Astrocyte of the cerebellum (primary cell): ENCODE measurements at places on chromosomes 7 and 10.

GRCh38 chr10:131994435-131994834 lies 12.7 kb upstream of the BNIP3 start:
- no peak for DNase-seq

- DNase-seq, result no peak
Measured at GRCh38 chr7:21326241-21326640, 101.6 kb upstream of the SP4 start.

GRCh38 chr7:141671705-141672496 lies 30.1 kb downstream of the DENND11 start:
- no peak for DNase-seq

DNA sequence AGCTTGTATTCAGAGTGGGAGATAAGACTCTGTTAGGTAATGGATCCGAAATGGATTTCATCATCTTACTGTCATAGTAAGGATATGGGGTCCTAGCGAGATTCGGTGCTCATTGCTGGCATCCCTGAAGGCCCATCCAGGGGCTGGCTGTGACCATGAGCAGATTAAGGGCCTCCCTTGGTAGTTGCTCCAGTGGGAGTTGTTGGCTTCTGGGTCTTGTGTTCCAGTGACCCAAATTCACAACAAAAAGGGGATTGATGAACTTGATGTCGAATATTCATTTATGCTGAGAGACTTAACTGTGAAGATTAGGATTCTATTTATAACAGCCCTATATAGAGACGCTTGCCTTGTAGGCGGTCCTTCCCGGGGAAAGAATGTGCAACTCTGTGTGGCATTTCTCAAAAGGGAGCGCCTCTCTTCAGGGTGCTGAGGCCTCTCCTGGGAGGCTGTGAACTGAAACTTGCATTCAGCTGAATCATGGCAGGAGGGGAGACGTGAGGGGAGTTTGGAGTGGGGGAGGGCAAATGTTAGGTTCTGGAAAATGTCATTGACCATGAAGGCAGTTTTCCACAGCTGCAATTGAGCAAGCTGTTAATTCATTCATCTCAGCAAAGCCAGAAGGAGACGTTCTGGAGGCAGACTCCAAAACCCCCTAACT lies 233.1 kb upstream of the FZD8 start:
- DNase-seq, result no peak

- DNase-seq, result no peak
Measured at GRCh38 chr7:3569643-3570042, 268.6 kb downstream of the SDK1 start.

GRCh38 chr7:17031906-17032551 lies 150.2 kb upstream of the AGR3 start:
- no peak for DNase-seq

DNA sequence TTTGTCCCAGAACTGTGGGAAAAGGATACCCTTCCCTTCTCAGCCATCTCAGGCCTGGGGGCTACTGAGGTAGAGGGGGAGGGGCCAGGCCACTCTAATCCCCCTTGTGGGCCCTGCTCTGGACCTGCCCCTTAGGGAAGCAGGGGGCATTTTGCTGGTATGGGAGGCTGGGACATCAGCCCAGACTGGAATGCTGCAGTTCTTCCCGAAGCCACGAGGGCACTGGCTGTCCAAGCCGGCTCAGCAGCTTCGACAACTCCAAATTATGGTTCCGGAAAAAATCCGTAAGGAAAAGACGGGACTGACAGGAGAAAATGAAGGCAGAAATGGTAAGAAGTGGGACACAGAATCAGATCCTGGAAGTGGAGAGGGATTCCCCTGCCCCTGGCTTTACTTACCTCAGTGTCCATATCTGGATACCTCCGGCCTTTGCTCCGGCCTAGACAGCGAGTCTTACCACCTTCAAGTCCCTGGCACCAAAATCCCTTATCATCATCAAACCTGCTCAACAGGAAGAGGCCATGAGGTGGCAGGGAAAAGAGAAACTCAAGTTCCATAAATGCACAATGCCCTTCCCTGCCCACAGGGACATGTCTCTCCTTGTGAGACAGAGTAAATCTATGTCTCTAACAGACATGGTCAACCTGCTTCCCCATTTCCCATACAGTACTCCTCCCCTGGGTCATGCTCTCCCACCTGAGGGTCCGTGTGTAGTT lies 9.0 kb downstream of the NDST2 start:
- no peak for DNase-seq

- no peak for DNase-seq
Measured at GRCh38 chr7:29794959-29795629, 11.2 kb upstream of the WIPF3 start.

GRCh38 chr7:105238198-105238765 lies 150.4 kb downstream of the SRPK2 start:
- no peak for DNase-seq

DNA sequence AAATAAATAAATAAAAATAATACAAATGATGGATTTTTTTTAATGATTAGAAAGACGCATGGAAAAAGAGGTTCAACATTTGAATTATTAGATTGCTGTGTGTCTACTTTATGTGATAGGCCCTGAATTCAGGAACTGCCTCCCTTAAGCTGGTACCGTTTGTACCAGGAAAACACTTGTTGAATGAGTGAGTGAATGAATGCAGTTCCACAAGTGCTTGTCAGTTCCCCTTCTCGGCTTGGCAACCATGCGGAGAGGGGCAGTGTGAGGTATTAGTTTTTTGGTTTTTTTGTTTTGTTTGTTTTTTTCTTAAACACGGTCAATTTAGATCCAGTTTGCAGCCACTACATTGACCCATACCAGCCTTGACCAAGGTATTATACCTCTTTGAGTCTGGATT lies 2.1 kb upstream of the DPY19L1 start:
- DNase-seq, result no peak

DNA sequence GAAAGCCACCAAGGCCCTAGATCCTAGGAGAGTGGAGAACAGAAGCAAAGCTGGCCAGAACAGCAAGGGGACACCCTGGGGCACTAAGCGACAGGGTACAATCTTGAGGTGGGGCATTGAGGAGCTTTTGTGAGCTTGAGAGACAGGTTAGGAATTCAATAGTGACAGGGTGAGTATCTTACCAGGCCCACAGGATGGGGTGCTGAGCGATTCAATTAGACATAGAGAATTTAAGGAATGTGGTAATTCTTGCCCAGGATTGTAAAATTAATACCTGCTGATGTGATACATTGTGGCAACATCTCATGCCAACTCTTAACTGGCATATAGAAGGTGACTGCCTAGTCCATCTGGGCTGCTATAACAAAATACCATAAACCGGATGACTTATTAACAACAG lies 14.0 kb downstream of the RBP3 start:
- DNase-seq, result no peak

DNA sequence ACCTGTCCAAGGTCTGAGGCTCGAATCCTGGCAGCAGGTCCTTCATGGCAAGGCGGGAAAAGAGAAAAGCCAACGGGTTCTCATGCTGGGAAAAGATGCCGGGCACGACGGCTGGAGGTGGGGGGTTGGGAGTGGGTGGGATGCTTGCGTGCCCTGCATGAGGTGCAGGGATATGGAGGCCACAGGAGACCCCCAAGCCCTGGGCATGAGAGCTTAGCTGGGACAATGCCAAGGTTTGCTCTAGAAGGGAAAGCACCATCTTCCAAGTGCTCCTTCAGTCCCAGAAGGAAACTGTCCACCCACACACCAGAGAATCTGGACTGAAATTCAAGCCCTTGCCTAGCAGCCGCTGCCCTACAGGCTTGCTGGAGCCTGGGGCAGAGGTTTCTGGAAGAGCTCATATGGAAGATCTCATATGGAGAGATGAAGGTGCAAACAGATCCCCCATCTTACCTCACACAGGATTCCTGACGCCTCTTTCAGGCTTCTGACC lies 64.3 kb downstream of the ZRANB1 start:
- no peak for DNase-seq
